ENCODE measurements at places on chromosomes 16 and 17. TPM values are rescaled to one million over a fixed set of nuclear protein-coding genes. Genes with fewer than 3 reads are reported as not detected.

Gene NPIPA7
- 1.4 TPM for total RNA-seq

Gene HAPSTR1
- total RNA-seq, result 91.1 TPM

DNA sequence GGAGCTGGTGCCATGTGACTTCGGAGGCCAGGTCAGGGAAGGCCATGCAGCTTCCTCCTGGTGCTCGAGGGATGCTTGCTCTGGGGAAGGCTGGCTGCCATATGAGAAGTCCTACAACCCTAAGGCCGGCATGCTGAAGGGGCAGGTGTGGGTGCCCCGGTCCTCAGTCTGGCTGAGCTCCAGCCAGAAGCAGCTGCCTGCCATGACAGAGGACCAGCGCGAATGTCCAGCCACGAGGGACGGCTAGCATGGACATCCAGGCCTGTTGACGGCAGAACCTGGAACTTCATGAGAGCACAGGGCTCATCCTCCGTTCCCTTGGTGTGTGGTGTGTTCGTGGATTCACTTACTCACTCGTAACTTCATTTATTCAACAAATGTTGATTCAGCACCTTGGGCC lies 140.6 kb downstream of the IRF8 start:
- no peaks in the 10 kb centered on the region for H3K27me3 ChIP-seq
- DNase-seq, result no peak
- no peak overlapping the region for H3K27ac ChIP-seq
- no peak overlapping the region for H3K4me3 ChIP-seq
- H3K4me1 ChIP-seq, result peaks cover 11% of the 10 kb centered on the region

- no peaks in the 10 kb centered on the region for H3K36me3 ChIP-seq
- H3K4me3 ChIP-seq, result no peak overlapping the region
- no peaks in the 10 kb centered on the region for H3K4me1 ChIP-seq
- H3K27ac ChIP-seq, result no peak overlapping the region
These were observed 93.8 kb downstream of the USP31 start for GRCh38 chr16:23055481-23055880.

GRCh38 chr16:82999711-83000110 lies 372.9 kb downstream of the CDH13 start:
- no peak overlapping the region for H3K4me3 ChIP-seq

DNA sequence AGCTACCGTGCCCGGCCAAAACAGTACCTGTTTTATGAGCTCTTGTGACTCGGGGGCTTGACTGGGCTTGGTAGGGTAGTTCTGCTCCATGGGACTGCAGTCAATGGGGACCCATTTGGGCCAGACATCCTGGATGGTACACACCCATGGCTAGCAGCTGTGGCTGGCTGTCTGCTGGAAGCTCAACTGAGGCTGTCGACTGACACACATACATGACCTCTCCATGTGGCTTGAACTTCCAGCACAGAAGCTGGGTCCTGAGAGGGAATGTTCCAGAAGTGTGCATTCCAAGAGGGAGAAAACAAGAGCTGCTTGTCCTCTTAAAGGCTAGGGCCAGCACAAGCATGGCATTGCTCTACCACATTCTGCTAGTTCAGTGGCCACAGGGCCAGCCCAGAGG lies 14.9 kb upstream of the NKD1 start:
- H3K4me3 ChIP-seq, result no peak overlapping the region
- no peak overlapping the region for H3K27ac ChIP-seq
- no peaks in the 10 kb centered on the region for H3K4me1 ChIP-seq
- no peaks in the 10 kb centered on the region for H3K27me3 ChIP-seq
- no peaks in the 10 kb centered on the region for H3K36me3 ChIP-seq
- peak; percentile 25 for DNase-seq

GRCh38 chr16:14071576-14072271 lies 605 bp downstream of the MRTFB start:
- DNase-seq, result no peak
- no peaks in the 10 kb centered on the region for H3K27me3 ChIP-seq
- H3K36me3 ChIP-seq, result peaks cover 9% of the 10 kb centered on the region
- H3K4me1 ChIP-seq, result peaks cover 5% of the 10 kb centered on the region

DNA sequence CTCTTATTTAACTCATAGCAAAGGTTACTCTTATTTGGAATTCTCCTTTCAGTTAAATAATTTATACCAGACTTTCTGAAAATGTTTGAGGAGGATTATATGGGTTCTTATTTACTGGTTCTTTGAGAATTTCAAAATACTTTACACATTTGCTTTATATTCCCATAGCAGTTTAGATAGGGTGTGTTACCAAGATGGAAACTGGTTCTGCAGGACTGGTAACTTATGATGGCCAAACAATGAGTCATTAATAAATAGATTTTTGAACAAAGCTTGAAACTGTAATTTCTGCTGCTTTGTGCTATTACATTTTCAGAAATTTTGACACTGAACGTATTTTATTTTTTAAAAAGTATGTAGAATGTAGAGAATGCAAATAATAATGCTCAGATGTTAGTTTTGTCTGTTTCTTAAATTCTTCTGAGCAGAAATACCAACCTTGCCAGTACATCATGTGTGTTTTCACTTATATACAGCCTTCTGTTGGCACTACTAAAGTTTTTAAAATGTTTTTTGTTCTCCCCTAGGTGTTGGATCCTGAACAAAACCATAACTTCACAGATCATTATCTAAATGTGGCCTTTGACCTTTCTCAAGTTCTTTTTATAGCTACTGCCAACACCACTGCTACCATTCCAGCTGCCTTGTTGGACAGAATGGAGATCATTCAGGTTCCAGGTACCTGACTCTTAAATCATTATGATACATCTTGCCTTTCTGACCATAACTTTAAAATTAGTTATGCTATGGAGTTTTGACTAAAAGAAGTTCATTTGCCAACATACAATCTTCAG lies 48.3 kb upstream of the ABCC11 start:
- no peak for DNase-seq
- H3K27me3 ChIP-seq, result no peaks in the 10 kb centered on the region
- no peak overlapping the region for H3K27ac ChIP-seq
- H3K4me1 ChIP-seq, result peaks cover 20% of the 10 kb centered on the region
- H3K36me3 ChIP-seq, result peaks cover 50% of the 10 kb centered on the region

- no peaks in the 10 kb centered on the region for H3K36me3 ChIP-seq
- H3K4me1 ChIP-seq, result no peaks in the 10 kb centered on the region
- H3K4me3 ChIP-seq, result no peak overlapping the region
- no peak for DNase-seq
- H3K27me3 ChIP-seq, result no peaks in the 10 kb centered on the region
These were observed 15.9 kb downstream of the ZNF768 start for GRCh38 chr16:30510376-30510938.

DNA sequence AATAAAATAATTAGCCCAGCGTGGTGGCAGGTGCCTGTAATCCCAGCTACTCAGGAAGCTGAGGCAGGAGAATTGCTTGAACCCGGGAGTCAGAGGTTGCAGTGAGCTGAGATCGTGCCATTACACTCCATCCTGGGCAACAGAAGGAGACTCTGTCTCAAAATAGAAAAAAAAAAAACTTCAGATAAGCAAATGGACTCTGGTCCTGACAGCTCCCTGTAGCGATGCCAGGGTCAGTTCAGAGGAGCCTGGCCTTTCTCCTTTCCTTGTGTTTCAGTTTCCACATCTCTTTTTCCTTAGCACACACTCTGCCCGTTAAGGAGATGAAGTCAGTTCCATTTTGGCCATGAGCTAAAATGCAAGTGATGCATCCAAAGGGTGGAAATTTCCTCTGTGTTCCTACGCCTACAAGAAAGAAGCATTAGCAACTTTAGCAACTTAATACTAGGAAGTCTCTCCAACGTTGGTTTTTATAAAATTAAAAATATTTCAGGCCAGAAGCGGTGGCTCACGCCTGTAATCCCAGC lies 11.6 kb upstream of the GRB2 start:
- no peak for DNase-seq
- no peaks in the 10 kb centered on the region for H3K36me3 ChIP-seq
- H3K27me3 ChIP-seq, result peaks cover 3% of the 10 kb centered on the region
- no peak overlapping the region for H3K4me3 ChIP-seq

GRCh38 chr16:727291-727977 lies 528 bp downstream of the HAGHL start:
- DNase-seq, result peak; percentile 37
- H3K27me3 ChIP-seq, result peaks cover 24% of the 10 kb centered on the region
- H3K4me1 ChIP-seq, result peaks cover 19% of the 10 kb centered on the region
- H3K36me3 ChIP-seq, result peaks cover 4% of the 10 kb centered on the region
- H3K4me3 ChIP-seq, result peak overlapping the region; percentile 30

DNA sequence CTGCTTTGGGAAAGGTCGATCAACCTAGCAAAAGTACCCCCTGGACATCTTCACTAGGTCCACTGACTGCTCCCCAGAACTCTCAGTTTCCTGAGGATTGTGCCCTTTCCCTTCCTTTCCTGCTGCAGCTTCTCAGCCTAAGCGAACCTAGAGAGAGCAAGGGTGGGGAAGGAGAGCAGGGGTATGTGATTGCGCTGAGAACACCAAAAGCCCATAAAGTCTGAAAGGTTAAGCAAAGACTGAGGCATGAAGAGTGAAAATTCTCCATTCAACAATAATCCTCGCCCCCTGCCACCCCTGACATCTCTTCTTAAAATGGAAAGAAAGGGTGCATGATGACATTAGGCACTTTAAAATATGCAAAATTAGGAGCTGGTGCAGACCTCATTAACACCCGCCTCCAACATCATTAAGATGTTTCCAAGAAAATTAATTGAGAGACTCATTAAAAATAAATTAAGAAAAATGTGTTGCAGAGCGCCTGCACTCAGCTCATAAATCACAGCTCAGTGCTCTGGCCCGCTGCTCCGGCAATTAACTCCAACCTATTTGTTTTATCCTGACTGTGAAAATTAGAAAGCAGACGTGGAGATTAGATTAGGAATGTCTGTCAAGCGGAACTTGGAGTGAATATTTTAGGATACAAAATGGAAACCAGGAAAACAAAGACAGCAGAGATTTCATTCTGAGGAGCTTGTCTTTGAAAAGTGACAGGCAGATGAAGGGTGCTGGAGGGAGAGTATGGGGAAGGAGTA lies 49.1 kb upstream of the PMFBP1 start:
- no peaks in the 10 kb centered on the region for H3K27me3 ChIP-seq
- no peak overlapping the region for H3K27ac ChIP-seq
- H3K4me3 ChIP-seq, result no peak overlapping the region
- no peak for DNase-seq
- no peaks in the 10 kb centered on the region for H3K36me3 ChIP-seq
- H3K4me1 ChIP-seq, result no peaks in the 10 kb centered on the region

DNA sequence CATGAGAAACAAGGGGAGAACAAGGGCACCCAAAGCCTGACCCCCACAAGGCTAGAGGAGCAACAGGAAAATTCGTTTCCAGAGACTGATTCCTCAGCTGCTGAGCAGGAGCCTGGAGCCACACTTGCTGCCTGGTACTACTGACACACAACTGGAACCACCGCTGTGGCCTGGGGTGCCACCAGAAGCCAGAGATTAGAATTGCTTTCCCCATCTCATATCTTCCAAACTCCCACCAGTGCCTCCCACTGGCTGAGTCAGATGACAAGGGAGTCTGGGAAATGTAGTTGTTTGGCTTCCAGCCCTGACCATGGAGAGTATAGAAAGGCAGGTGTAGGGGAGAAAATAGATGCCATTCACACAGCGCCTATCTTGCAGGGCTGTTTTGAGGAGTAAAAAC lies 4.1 kb upstream of the TMEM11 start:
- no peak overlapping the region for H3K27ac ChIP-seq
- no peak overlapping the region for H3K4me3 ChIP-seq
- no peak for DNase-seq
- no peaks in the 10 kb centered on the region for H3K27me3 ChIP-seq

DNA sequence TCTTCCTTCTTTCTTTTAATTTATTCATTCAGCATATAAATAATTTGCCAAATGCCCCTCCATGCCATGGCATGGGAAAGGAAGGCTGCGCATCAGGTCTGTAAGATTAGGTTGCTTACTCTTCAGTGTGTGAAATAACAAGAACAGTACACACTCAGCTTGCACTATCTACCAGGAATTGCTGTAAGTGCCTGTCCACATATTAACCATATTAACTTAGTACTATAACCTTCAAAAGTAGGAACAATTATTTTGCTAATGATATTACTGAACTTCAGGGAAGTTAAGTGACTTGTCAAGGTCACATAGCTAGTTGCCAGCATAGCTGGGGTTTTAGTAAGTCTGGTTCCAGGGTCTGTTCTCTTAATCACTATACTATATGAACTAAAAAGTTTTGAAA lies 89.2 kb upstream of the PMFBP1 start:
- no peaks in the 10 kb centered on the region for H3K27me3 ChIP-seq
- DNase-seq, result no peak
- no peaks in the 10 kb centered on the region for H3K4me1 ChIP-seq
- no peak overlapping the region for H3K27ac ChIP-seq

DNA sequence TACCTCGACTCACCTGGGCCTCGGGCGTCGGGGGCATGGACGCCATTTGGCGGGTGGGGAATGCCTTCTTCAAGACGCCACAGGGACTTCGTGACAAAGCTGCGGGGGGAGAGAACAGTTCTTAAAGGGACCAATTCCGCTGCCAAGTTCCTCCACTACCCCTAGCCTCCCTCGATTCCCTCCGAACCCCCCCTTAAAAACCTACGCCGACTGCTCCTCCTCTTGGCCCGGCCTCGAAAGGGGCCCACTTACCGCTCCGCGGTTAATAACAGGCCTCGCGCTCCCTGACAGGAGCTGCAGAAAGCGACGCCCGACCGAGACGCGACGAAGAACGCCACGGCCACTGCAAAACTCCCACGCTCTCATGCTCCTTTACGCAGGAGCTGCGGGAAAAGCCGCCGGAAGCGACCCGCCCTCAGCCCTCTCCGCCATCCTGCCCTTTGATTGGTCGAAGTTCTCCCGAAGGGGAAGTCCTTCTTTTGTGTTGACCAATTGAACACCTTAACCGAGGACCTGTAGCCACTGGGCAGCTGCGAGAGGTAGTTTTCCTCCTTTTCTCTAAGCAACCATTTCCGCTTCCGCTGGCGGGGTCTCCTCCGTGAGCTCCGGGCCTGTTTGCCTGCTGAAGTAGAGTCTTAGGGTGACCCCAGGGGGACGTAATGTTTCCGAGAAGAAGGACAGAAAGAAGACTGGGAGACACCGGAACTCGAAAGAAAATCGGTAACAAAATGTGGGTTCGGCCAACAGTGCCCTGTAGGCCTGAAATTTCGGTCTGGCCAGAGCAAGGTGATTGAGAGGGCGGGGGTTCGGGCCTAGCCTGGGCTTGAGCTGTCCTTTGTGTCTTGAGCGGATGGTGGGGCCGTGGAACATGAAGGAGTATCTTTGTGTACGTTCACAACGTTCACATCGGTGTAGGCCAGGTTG lies at the start of the genes NAA60 and ZNF597:
NAA60 (plus strand) TSS at position 573 of the 924 bp plus-strand sequence. CDS start 32,548 bp downstream, outside the sequence.
ZNF597 (minus strand) TSS at position 397 of the 924 bp plus-strand sequence; CDS start at position 46, 351 bp downstream.
- peak within 1 kb of the TSS; percentile 52 for H3K27ac ChIP-seq
- no peaks in the 10 kb centered on the region for H3K4me1 ChIP-seq
- H3K4me3 ChIP-seq, result peak within 1 kb of the TSS; percentile 50
- peak; percentile 83 for DNase-seq
- H3K36me3 ChIP-seq, result peaks cover 30% of the 10 kb centered on the region

Measured in SJSA1 (cell line).